ENCODE measurements at places on chromosomes 3 and 15.

DNA sequence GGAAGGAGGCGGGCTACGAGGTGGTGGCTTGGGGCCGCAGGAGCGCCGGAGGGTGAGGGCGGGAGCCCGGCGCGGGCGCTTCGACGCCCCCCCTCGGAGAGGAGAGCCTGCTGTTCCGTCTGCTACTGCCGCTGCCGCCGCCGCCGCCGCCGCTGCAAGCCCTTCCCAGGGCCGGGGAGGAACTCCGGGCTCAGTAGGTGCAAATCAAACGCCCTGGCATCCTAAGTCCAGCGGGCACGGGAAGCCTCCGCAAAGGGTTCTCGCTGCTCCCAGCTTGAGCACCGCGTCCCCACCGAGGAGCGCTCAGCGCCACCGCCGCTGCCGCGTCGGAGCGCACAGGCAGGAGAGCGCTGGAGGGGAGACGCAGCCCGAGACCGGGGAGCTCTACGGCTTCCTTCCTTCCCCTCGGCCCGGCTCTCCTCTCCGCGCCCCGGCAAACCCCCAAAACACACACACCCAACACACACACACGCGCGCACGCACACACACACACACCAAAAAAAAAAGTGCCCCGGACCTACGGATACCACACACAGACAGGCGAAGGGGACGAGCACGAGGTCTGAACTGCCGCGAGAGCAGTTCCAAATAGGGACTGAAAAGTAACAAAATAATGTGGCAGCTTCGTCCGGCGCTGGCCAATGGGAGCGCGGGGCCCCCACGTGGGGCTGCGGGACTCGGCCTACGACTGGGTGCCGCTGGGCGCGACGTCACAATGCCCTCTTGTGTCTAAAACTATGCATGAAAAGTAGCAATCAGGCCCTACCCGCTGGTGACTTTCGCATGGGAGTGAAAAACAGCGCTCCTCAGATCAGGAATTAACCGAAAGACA, at the start of gene TLE3:
TLE3 (minus strand) TSS at position 597 of the 832 bp plus-strand sequence. CDS start 1,119 bp downstream, outside the sequence.
- peak; percentile 83 for DNase-seq

DNA sequence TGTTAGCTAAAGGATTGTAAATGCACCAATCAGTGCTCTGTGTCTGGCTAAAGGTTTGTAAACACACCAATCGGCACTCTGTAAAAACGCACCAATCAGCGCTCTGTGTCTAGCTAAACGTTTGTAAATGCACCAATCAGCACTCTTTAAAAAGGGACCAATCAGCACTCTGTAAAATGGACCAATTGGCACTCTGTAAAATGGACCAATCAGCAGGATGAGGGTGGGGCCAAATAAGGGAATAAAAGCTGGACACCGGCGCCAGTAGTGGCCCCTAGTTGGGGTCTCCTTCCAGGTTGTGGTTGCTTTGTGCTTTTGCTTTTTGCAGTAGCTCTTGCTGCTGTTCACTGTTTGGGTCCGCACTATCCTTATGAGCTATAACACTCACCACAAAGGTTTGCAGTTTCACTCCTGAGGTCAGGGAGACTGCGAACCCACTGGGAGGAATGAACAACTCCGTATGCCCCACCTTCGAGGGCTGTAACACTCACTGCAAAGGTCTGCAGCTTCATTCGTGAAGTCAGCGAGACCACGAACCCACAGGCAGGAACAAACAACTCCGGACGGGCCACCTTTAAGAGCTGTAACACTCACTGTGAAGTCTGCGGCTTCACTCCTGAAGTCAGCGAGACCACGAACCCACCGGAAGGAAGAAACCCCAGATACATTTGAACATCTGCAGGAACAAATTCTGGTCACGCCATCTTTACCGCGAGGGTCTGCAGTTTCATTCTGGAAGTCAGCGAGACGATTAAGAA, 1.1 kb upstream of the SUCLG2 start:
- no peak for DNase-seq

DNA sequence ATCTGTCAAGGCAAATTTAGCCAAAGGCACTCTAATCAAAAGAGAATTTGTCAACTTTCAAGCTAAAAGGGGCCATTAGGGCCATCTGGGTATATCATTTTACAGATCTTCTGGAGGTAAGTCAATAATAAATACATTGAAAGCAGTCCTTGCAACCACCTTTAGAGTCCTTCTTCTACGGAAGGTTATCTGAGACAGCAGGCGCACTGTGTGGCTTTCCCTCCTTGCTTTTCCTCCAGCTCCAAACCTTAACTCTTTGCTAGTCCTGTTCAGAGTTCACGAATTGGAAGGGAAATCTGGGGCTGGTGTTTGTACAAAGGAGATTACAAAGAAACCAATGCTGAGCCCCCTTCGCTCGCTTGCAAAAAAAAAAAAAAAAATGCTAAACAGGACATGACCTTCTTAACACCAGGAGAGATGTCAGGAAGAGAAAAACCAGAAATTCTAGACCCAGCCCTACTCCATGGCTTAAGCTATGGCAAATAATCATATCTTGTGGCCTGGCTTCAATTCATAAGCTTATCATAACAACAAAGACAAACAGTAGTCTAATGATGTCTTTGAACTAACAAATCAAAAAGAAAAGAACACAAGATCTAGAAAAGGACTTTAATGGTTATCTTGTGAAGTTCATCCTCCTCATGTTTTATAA, 215.7 kb downstream of the STT3B start:
- DNase-seq, result no peak

GRCh38 chr15:56244038-56244810, 545 bp upstream of the RFX7 start:
- peak; percentile 58 for DNase-seq

- no peak for DNase-seq
Measured at GRCh38 chr3:5314897-5315296, 127.4 kb downstream of the EDEM1 start.

GRCh38 chr3:102084704-102085103, 235.4 kb downstream of the NFKBIZ start:
- no peak for DNase-seq

GRCh38 chr3:13424141-13424844, 4.2 kb upstream of the NUP210 start:
- DNase-seq, result no peak

- DNase-seq, result no peak
Measured at GRCh38 chr3:42805141-42805821, 991 bp upstream of the HIGD1A start.

DNA sequence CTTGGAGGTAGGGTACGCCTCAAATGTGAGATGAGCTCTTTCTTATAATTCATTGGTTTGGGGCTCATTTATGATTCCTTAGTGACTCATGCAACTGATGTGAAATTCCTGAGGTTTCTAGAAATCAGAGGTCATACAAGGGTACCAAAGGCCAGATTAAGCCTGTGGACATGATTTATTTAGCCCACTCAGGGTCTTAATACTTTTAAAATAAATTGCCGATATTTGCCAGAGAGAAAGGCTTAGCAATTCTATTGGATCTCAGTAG, 289.0 kb downstream of the NEK10 start:
- DNase-seq, result no peak

GRCh38 chr15:48565560-48566482, 79.7 kb downstream of the FBN1 start:
- no peak for DNase-seq
